T-helper 1 cell (primary cell): ENCODE measurements at places on chromosomes 4 and X.

DNA sequence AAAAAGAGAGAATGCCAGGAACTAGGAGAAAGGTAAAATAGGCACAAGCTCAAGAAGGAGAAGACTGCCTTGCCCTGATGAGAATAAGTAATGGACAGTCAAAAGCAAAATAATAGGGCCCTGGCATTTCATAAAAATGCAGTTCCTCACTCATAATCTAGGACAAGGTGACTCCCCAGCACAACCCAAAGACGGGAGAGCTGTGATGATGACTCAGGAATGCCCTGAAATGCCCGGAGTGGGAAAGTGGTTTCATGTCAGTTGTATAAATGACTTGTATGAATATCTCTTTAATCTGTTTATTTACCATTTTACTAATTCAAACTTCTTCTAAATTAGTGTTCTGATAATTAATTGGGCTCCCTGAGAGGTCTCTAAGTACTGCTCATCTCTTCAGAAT, 28.8 kb upstream of the SETD7 start:
- DNase-seq, result no peak

GRCh38 chrX:154724993-154725756, 25.7 kb downstream of the GAB3 start:
- no peak for DNase-seq

DNA sequence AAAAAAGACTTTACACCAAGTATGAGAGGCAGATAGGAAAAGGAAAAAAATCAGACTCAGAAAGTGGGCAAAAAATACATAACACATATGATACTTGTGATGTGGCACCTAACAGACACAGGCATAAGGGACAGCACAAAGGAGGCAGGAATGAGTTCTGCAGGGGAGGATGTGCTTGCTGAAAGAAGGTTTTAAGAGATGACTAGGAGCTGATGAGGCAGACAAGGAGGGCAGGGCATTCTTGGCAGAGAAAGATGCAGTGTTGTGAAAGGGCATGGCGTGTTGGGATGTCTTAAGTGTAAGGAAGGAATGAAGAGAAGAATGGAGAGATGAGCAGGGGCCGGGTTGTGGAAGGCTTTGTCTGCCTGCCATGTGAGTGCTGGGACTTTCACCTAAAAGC, 49.7 kb upstream of the TMEM154 start:
- no peak for DNase-seq

DNA sequence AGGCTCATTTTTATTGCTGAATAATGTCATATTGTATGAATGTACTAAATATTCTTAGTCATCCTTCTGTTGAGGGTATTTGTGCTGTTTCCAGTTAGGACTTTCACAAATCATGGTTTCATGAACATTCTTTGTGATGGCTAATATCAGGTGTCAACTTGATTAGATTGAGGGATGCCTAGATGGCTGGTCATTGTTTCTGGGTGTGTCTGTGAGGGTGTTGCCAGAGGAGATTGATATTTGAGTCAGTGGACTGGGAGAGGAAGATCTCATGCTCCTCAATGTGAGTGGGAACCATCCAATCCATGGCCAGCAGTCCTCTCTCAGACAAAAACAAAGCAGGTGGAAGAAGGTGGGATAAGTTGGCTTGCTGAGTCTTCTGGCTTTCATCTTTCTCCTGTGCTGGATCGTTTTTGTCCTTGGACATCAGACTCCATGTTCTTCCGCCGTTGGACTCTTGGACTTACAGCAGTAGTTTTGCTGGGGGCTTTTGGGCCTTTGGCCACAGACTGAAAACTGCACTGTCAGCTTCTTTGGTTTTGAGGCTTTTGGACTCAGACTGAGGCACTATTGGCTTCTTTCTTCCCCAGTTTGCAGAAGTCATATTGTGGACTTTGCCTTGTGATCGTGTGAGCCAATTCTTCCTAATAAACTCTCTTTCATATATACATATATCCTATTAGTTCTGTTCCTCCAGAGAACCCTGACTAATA, 11.9 kb upstream of the HS3ST1 start:
- DNase-seq, result no peak

GRCh38 chr4:103098341-103098740, 1.3 kb downstream of the BDH2 start:
- no peak for DNase-seq

DNA sequence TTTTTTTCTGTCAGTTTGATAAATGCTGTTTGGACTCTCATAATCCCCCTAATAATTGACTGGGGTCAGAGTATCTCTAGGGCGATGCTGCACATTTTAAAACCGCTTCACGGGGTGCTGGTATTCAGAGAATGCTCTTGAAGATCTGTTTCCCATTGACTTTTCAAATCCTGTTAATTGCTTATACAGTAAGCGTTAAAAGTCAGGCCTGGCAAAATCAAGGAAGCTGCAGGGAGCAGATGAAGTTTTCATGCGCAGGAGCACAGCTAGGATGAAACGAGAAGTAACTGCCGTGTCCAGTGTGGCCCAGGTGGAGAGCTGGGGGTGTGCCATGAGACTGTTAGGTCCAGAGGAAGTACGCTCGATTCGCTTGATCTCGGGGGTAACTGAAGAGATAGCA, 312.9 kb downstream of the TRIML1 start:
- no peak for DNase-seq

DNA sequence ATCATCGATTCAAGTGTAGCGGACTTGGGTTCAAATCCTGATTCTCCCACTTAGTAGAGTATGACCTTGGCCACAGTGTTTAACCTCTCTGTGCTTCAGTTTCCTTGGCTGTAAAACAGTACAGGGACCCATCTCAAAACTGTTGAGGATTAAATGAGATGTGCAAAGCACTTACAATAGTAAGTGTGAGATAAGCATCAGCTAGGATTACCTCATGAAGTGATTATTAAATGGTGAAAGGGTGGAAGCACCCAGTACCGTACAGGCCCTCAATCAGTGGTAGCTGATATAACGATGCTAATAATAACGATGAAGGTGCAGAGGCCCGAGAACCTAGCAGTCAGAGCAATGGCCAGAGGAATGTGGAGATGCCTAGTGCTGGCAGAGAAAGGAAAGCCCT, 45.1 kb downstream of the PRPS1 start:
- no peak for DNase-seq

GRCh38 chr4:113113151-113113550, 63.7 kb downstream of the ANK2 start:
- DNase-seq, result no peak

DNA sequence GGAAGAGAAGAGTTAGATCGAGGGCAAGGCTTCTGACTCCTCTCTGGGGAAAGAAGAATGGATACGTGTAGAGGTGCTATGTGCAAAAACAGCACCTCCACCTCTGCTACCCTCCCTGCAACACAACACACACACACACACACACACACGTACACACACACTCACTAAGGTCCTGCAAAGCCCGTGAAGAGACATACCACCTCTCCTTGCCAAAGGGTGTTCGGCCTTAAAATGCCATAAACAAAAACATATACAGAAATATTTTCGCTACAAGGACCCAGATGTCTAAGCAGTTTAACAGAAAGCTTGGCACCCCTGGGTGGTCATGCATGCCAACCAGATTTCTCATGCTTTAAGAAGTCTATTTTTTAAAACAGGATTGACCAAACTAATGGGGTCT, 1.5 kb downstream of the TIFA start:
- no peak for DNase-seq

DNA sequence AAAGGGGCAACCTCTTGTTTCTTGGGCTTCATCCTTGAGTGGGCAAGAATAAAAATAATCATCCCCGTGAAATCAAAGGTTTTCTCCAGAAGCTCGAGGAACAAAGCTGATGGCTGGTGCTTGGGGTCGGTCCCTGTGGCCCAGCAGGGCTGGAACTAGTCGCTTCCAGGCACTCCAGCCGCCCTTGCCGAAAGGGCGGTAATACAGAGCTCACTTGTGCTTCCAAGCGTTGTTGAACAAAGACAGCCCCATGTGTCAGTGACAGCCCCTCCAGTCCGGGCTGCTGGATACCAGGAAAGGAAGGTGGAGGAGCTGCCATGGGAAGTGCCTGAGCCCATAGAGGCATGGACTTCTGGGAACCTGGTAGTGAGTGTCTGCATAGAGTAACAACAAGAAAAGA, 5.2 kb downstream of the HELT start:
- DNase-seq, result no peak

GRCh38 chr4:128596853-128597252, 212.6 kb upstream of the JADE1 start:
- no peak for DNase-seq

- DNase-seq, result no peak
These were observed 212.5 kb downstream of the SPATA18 start for GRCh38 chr4:52263607-52264006.

GRCh38 chrX:115399306-115399705, 109.8 kb downstream of the LUZP4 start:
- DNase-seq, result no peak

- DNase-seq, result no peak
These were observed 773 bp downstream of the DAPP1 start for GRCh38 chr4:99817309-99817890.

DNA sequence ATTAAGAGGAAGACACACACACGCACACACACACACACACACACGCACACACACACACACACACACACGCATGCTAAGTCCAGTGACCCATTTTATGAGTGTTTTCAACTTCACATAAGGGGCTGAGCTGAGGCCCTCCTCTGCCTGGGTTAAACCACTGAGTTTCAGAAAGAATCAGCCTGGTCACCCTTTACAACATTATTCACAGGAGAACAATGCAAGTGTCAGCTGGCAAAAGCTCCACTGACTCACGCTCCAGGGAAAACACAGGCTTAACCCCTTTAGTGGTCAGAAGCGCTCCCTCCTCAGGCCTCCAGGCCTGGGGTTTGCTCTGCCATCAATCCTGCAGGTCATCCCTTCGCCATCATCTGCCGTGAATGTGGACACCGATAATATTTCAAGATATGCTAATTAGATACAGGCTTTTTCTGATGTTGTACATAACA, 46.9 kb downstream of the ACOX3 start:
- DNase-seq, result no peak

- no peak for DNase-seq
These were observed 34.9 kb upstream of the ASB12 start for GRCh38 chrX:64265265-64265664.

DNA sequence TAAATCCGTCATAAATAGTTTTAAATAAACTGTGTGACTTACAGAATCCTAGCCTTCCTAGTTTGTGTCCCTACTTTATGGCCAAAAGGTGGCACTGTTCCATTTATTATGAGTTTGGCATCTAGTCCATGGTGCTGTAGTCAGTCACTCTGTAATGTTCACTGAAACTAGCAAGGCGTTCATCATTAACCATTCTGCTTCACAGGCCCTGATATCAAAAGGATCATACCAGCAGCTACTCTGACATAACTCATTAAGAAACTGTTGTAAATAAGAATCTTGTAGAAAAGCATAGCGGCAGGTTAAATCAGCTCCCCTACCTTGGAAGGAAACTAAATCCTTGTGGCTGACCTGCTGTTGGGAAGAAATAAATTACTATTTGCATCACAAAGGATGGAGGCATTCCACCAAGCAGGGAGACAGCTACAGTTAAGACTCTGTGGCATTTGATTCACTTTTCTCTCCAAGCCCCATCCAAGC, 919.6 kb upstream of the DIAPH2 start:
- DNase-seq, result no peak

DNA sequence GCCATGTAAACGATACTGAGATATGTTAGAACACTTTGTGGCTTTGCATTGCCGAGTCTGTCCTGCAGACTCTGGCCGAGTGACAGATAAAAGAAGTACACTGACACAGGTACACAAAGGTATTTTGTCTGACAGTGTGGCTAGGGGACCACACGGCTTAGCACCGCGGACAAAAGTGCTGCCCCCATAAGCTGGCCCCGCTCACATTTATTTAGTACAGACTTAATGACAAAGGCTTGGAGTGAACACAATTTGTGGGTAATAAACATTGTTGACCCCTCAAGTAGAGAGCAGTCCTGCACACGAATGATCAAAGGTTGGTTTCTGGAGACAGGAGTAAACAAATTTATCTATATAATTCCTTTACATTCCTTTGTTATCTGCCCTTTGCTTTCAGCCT, 976.8 kb downstream of the TRAM1L1 start:
- DNase-seq, result no peak

DNA sequence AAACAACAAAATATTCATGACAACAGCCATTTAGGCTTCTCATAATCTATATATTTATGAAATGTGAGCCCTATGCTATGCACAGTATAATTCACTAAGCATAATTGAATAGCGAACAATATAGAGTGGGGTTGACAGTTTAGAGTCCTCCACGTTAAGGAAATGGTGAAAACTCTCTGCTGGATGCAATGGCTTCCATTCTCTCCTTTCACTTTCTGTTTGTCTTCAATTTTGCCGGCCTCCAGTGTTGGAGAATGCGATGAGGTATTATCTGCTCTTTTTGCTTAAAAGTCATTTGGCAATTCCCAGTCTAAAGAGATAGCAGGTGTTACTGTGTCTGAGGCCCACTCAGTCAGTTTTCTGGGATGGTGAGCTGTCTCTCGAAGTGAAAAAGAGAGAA, 52.1 kb downstream of the NPY5R start:
- no peak for DNase-seq

DNA sequence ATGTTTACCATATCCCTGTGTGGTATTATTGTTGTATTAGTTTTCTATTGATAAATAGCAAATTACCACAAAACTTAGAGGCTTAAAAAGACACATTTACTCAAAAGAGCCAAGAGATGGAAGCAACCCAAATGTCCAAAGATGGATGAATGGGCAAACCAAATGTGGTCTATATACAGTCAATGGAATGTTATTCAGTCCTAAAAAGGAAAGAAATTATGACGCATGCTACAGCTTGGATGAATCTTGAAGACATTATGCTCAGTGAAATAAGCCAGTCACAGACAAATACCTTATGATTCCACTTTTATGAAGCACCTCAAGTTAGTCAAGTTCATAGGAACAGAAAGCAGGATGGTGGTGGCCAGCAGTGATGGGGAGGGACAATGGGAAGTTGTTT, 144.7 kb downstream of the QDPR start:
- no peak for DNase-seq

- DNase-seq, result no peak
These were observed 17.4 kb downstream of the GALNT7 start for GRCh38 chr4:173185847-173186510.

DNA sequence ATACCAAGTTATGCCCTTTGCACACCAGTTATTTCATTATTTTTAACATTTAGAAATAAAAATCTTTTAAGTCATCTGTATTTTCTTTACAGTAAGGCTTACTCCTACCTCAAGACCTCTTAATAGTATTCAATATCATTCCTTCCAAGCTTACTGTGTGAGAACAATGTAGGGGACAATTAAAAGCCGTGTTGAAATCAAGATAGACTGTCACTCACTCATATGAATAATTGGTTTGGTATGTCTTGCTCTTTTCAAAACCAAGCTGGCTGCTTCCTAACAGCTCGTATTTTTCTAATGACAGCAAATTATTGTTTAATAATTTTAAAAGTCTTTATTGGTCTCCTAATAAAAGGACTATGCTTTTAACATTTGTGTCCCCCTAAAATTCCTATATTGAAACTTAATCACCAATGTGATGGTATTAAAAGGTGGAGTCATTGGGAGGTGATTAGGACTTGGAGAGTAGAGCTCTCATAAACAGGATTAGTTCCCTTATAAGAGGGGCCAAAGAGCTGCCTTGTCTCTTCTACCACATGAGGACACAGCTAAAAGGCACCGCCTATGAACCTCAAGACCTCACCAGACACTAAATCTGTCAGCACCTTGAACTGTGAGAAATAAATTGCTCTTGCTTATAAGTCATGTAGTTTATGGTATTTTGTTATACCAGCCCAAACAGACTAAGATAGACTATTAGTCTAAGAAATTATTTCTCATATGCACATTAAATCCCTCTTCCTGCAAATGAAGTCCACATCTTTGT, 4.1 kb downstream of the ABCB7 start:
- no peak for DNase-seq
